ENCODE measurements at places on chromosomes 3 and 15. TPM values are rescaled to one million over a fixed set of nuclear protein-coding genes. Genes with fewer than 3 reads are reported as not detected.

DNA sequence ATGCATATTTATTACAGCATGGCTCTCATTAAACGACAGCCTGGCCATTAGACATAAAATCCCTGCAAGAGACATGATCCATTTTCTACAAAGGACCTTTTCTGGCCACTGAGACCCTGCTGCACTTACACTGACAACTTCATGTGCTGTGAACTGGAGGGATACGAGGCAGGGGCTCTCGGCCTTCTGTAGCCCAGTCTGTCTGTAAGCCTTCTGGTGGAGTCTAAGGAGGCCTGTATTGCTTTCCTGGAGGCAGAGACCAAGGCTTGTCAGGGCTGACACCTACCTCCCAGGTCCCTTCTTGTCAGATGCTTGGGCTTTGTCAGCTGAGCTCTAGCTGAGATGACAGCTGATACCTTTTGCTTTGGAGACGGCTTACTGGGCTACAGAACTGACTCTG, 776.9 kb upstream of the ARPP21 start:
- no peak for DNase-seq
- no peak overlapping the region for H3K27ac ChIP-seq
- no peaks in the 10 kb centered on the region for H3K27me3 ChIP-seq
- H3K4me1 ChIP-seq, result peaks cover 9% of the 10 kb centered on the region
- H3K4me3 ChIP-seq, result no peak overlapping the region
- H3K36me3 ChIP-seq, result no peaks in the 10 kb centered on the region

DNA sequence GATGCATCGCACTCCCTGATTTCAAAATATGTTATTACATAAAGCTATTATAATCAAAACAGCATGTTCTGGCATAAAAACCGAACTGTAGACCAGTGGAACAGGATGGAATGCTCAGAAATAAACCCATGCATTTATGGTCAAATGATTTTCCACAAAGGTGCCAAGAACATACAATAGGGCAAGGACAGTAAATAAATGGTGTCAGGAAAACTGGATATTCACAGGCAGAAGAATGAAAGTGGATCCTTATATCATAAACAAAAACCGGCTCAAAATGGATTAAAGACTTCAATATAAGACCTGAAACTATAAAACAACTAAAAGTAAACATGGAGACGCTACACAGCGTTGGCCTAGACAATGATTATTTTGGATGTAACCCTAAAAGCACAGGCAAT, 22.6 kb downstream of the USP50 start:
- no peak overlapping the region for H3K4me3 ChIP-seq
- no peak for DNase-seq
- H3K27me3 ChIP-seq, result no peaks in the 10 kb centered on the region
- peaks cover 2% of the 10 kb centered on the region for H3K36me3 ChIP-seq
- H3K27ac ChIP-seq, result no peak overlapping the region

GRCh38 chr3:66261355-66261754, 40.6 kb downstream of the SLC25A26 start:
- no peaks in the 10 kb centered on the region for H3K36me3 ChIP-seq
- no peak overlapping the region for H3K27ac ChIP-seq
- no peaks in the 10 kb centered on the region for H3K27me3 ChIP-seq
- DNase-seq, result no peak
- no peak overlapping the region for H3K4me3 ChIP-seq

FILIP1L gene
- total RNA-seq, result 9.8 TPM

DNA sequence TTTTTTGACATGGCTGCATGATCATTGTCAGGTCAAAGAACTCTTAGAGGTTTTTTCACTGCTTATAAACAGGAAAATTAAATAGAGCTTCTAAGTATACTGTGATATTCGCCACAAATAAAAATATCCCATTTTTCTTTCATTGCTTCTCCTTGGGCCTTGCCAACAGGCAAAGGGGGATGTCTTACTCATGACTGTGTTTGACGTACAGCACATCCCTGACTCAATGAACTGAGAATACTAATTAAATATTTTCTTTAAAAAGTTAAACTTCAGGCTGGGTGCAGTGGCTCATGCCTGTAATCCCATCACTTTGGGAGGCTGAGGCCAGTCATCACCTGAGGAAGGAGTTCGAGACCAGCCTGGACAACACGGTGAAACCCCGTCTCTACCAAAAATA, 41.4 kb upstream of the CCDC80 start:
- no peak overlapping the region for H3K27ac ChIP-seq
- no peaks in the 10 kb centered on the region for H3K27me3 ChIP-seq
- peaks cover 5% of the 10 kb centered on the region for H3K4me1 ChIP-seq
- H3K4me3 ChIP-seq, result no peak overlapping the region
- no peak for DNase-seq

CPLX3 gene
- not detected for total RNA-seq

All from neural crest cell (in vitro differentiated cells).